ENCODE measurements at places on chromosomes 5 and 9. TPM values are rescaled to one million over a fixed set of nuclear protein-coding genes. Genes with fewer than 3 reads are reported as not detected.
A peak's percentile ranks its signal among the peaks of the same experiment; 100 is the strongest.

PCDHB9 gene
- polyA plus RNA-seq: 0.11 TPM

OR1L8 gene
- polyA plus RNA-seq: not detected

SEC61B gene
- polyA plus RNA-seq: 284 TPM

ANKRD18A gene
- polyA plus RNA-seq: 4.9 TPM

CMYA5 gene
- polyA plus RNA-seq: 0.13 TPM

C8G gene
- 1.3 TPM for polyA plus RNA-seq

WNT8A gene
- polyA plus RNA-seq: not detected

NTNG2 gene
- polyA plus RNA-seq: 1.1 TPM

DNA sequence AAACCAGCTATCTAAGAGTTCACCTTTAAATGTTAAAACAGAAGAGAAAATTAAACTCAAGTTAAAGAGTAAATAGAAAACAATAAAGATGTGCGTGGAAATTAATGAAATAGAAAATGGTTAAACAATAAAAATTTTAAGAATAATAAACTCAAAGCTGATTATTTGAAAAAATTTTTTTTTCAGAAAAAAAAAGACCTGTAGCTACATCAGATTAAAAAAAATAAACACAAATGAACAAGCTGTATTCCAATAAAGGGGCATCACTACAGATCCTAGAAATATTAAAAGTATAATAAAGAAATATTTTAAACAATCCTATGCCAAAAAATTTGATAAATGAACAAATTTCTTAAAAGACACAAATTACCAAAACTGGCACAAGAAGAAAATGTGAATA lies 64.1 kb downstream of the DRD1 start:
- DNase-seq: no peak

GRCh38 chr5:126339215-126339805 lies 83.9 kb upstream of the GRAMD2B start:
- DNase-seq: peak; percentile 65

- DNase-seq: no peak
These were observed 23.9 kb downstream of the IRF1 start for GRCh38 chr5:132466433-132467286.

DNA sequence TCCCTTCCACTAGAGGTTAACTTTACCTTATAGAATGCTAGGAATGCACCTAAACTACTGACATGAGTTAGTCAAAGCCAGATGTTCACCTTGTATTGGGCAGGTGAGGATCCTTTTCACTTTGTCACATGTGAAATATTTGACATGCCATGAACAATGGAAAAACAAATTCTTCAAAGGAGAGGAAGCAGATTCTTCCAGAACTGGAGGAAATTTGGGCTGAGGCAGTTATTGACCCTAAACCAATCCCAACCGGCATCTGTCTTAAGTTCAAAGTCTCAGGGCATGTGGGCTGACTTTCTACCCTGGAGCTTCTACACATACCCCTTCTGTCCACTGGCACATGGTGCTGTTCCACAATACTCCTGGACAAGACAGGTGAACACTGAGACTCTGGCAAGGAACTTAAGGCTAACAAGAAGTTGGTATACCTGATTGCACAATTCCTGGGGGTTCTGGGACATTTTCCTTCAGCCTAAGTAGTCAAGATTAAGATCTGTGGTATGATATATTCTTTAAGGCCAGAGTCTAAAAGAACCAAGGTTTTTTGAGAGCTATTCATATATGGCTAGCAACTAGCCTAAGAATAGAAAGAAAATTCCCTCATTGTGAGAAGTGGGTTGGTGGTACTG lies 2.6 kb downstream of the VLDLR start:
- DNase-seq: no peak

DNA sequence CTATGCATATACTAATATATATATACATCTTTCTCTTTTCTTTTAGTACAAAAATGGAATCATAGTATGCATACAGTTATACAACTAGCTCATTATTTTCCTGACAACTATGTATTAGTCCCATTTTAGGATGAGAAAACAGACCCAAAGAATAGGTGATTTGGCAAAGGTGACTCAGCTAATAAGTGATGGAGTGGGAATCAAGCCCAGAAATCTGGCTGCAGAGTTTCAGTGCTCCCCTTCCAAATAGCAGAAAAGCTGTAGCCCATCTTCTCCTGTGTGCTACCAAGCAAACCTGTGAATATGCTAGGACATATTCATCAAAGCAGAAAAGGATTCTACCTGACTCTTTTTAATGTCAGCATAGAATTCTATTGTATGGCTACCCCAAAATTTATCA lies 114.7 kb downstream of the ARL15 start:
- DNase-seq: no peak

GRCh38 chr9:127776195-127776923 lies 2.1 kb downstream of the SH2D3C start:
- DNase-seq: no peak

DNA sequence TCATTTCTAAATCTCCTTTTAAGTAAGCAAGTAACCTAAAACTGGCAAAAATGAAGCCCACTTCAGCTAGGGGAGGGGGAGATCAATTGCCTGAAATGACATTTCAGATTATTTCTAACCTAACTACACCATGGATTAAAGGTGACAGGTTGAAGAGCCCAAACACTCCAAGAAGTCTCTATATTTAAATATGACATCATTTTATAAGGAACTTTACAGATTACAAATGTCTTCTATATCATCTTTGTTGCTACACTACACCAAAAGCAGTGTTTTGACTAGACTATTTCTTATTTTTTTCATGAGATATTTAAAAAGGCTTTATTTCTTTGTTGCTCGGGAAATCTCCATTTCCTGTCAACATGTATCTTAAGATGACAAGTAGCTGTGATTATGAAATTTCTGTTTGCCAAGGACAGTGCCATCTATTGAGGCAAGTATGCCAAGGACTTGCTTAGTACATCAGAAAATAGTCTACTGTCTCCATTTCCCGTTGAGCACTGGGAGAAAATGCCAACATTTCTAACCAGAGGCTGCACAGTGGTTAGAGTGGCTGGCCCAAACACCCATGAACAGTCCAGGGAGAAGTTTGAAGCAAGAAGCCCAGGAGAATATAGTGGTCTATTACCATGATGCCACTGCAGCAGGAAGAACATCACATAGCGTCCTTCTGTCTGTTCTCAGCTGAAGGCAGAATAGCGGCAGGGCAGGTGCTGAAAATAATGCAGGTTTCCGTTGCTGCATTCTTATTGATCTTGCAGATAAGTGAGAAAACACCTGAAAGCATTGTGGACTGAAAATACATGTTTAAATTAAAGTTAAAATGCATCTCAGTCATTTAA lies 93.4 kb upstream of the ITGA2 start:
- DNase-seq: peak; percentile 14

DNA sequence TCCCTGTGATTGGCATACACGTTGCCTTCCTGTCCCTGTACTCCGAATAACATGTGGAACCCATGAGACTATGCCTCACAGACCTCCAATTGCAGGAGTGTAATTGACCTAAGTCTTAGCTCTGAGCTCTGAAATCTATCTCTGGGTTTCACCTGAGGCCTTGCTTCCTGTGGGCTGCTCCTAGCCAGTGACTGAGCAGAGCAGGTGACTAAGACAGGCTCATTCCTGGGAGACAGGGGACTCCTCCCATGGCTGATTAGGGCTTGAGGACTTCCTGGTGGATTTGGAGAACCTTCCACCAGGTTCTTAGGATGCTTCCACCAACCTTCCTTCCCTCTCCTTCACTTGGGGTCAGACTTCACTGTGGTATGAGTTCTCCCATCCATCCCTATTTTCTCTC lies 22.3 kb upstream of the MIER3 start:
- DNase-seq: no peak

GRCh38 chr9:90916147-90916734 lies 114.6 kb downstream of the SYK start:
- DNase-seq: no peak

DNA sequence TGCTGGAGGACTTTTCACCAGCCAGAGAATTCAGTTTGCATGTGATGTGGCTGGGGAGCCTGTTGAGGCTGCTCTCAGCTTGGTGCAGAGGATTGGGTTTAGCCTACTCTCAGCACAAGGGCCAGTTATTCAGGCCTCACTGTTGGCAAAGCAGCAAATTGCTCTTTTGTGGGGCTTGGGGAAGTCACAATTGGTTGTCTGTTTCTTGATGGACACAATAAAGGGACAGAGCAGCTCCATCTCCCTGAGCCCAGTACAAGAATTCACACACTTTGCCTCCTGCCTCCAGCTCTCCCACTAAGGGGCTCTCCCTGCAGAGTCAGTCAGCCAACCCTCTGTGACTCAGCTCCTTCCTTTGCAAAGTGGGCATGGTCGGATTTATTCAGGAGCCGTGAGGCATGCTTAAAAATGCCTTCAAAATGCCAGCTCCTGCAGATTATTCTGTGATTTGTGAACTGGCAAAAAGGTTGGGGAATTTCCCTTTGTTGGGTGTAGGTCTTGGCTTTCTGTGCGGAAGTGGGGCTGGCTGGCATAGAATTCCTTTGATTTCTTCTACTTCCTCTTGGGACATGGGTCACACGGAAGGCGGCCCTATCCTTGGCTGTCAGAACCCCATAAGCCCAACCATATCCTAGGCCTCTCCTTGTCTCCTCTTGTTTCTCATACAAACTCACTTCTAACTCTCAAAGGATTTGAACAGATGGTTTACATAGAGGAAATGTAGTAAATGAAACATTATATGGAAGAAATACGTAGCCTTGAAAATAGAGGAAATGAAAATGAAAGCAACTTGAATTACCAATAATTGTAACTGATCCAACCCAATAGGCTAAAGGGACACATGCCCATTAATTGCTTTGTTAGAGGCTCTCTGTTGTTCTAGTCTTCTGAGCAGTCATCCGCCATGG lies 118.7 kb upstream of the CD180 start:
- DNase-seq: no peak

- DNase-seq: no peak
These were observed 85.4 kb downstream of the PJA2 start for GRCh38 chr5:109324351-109324750.

DNA sequence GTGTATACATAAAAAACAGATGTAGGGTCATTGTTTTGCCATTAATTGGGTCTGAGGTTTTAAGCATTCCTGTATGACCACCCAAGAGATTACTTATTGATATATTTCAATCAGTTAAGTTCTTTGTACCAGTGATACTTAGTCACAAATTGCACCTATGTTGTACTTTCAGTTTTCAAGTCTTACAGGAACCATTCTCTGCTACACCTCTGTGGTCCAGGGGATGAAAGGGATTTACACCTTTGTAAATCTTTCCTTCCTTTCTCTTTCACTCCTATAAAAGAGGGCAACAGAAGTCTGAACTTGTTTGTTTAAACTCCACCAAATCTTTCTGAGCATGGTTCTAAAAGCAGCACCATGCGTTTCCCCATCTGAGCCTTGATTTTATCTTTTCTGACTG lies 86.1 kb downstream of the DEPDC1B start:
- no peak for DNase-seq

- DNase-seq: no peak
These were observed 195.3 kb downstream of the DTWD2 start for GRCh38 chr5:118793091-118793490.

DNA sequence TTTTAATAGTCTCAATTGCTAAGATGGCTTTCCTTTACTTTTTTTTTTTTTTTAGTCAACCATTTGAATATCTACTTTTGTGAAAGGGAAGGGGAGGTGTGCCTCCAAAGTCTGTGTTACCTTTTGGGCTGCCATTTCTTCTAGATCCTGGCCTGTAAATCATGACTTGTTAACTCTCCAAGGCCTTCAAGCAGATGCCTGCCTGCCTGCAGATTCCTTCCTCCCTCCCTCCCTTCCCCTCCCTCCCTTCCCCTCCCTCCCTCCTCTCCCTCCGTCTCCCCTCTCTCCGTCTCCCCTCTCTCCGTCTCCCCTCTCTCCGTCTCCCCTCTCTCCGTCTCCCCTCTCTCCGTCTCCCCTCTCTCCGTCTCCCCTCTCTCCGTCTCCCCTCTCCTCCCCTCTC lies 73.1 kb downstream of the COMMD10 start:
- DNase-seq: no peak

GRCh38 chr9:109816490-109816889 lies 36.5 kb downstream of the PALM2AKAP2 start:
- DNase-seq: peak; percentile 71

- DNase-seq: peak; percentile 52
These were observed 404 bp downstream of the MRNIP start for GRCh38 chr5:179858241-179858585.

GRCh38 chr5:166938071-166938470 lies 1353.4 kb upstream of the WWC1 start:
- DNase-seq: no peak

GRCh38 chr9:137972988-137973470 lies 95.4 kb downstream of the CACNA1B start:
- DNase-seq: no peak

DNA sequence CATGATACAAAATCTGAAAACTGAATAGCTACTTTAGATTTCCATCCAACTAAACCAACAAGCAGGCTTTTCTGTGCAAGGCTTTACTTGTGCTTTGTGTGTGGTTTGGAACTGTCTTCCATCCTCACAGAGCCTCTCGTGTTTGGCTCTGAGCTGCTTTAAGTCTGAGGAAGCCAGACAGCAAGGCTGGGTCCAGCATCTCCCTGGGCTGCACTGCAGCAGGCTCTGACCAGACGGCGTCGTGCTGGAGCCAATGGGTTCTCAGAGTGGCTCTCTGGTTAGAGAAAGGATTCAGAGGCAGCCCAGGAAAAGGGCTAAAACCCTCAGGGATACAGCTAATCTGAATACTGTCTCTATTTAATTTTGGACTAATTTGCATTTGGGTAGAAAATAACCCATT lies 207.9 kb upstream of the EFNA5 start:
- DNase-seq: no peak

DNA sequence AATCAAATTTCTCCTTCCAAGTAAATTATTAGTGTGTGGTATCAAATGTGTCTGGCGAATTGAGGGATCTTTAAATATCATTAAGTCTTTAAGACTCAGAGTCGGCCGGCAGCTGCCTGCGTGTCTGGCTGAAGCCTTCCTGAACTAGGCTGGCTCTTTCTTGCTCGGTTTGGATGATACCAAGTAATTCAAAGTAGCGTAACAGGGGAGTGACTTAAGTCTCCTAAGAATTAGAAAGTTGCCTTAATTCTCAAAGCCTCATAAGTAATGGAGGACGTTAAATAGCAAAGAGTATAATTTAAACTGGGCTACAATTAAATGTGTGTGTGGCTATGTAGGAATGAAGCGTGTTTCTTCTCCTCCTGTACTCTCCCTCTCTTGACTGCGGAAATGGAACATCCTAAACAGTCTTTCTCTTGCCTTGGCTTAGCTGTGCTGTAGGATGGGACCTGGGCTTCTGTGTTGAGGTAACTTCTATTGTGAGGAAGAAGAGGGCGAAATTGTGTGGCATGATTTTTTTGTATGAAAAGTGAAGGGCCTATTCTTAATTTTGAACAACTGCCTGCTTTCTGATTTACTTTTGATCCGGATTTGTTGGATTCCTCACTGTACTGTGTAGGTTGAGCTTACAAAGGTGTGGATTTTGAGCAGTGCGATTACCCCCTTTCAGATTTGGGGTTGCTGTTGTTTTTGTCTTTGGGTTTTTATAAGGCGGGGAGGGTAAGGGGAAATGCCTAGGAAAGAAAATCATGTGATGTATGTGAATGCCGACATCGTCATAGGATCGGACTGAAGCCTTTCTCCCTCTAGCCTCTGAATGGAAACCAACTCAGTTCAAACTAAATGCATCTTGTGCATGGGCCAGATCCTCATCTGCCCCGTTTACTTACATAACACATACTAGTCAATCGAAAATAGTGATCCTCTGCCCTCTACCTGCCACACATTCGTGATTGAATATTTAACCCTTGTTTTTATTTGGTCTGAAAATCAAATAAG lies 29.9 kb downstream of the CPEB4 start:
- peak; percentile 88 for DNase-seq

- no peak for DNase-seq
These were observed 19.3 kb upstream of the PPP2CA start for GRCh38 chr5:134245101-134245604.

- DNase-seq: no peak
These were observed 48.4 kb upstream of the FUBP3 start for GRCh38 chr9:130530938-130531337.
